ENCODE measurements at places on chromosomes 11 and 22.

DNA sequence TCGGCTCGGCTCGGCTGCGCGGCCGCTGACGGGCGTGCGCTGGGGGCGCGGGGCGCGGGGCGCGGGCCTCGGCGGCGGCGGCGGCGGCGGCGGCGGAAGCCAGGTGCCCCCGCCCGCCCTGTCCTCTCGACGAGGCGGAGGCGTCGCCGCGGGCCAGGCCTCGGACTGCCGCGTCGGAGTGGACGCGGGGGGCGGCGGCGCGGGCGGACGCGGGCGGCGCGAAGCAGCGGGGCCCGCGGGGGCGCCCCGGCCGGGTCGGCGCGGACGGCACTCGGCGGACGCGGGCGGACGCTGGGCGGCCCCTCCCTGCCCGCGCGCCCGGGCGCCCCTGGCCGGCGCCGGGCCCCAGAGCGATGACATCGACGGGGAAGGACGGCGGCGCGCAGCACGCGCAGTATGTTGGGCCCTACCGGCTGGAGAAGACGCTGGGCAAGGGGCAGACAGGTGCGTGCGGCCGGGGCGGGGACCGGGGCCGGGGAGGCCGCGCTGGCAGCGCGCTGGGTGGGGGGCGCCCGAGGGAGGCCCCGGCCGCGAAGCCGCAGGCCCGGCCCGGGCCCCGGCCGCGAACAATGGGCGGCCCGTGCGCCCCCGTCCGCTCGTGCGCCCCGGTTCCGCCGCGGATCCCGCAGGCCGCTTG is at the start of gene BRSK2:
BRSK2 (plus strand) TSS at position 3 of the 637 bp plus-strand sequence; CDS start at position 354, 351 bp downstream.
- peak within 1 kb of the TSS; percentile 83 for H3K27ac ChIP-seq
- peaks cover 6% of the 10 kb centered on the region for H3K4me1 ChIP-seq
- peaks cover 25% of the 10 kb centered on the region for H3K27me3 ChIP-seq
- H3K36me3 ChIP-seq: no peaks in the 10 kb centered on the region
- peak; percentile 69 for DNase-seq

GRCh38 chr11:126459691-126460281 is 104.3 kb downstream of the ST3GAL4 start:
- peaks cover 8% of the 10 kb centered on the region for H3K27me3 ChIP-seq
- H3K4me1 ChIP-seq: no peaks in the 10 kb centered on the region
- H3K36me3 ChIP-seq: no peaks in the 10 kb centered on the region
- DNase-seq: no peak
- H3K4me3 ChIP-seq: no peak overlapping the region

DNA sequence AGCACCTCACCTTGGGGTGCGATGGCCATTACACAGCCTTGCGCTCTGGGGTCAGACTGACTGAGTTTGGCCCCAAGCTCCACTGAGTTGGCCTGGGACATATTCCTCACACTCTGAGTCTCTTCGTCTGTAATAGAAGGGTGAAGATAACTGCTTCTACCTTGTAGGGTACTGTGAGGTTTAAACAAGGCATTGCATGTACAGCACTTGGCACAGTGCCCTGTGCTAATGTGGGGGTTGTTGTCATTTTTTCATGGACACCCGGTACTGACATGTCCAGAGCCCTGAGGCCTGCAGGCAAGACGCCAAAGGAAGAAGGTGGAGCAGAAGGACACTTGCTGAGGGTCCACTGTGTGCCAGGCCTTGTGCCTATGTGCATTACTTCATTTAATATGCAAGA is 50.7 kb downstream of the OTOG start:
- peaks cover 22% of the 10 kb centered on the region for H3K27me3 ChIP-seq
- no peak overlapping the region for H3K4me3 ChIP-seq
- DNase-seq: no peak
- H3K36me3 ChIP-seq: no peaks in the 10 kb centered on the region
- no peak overlapping the region for H3K27ac ChIP-seq
- no peaks in the 10 kb centered on the region for H3K4me1 ChIP-seq

DNA sequence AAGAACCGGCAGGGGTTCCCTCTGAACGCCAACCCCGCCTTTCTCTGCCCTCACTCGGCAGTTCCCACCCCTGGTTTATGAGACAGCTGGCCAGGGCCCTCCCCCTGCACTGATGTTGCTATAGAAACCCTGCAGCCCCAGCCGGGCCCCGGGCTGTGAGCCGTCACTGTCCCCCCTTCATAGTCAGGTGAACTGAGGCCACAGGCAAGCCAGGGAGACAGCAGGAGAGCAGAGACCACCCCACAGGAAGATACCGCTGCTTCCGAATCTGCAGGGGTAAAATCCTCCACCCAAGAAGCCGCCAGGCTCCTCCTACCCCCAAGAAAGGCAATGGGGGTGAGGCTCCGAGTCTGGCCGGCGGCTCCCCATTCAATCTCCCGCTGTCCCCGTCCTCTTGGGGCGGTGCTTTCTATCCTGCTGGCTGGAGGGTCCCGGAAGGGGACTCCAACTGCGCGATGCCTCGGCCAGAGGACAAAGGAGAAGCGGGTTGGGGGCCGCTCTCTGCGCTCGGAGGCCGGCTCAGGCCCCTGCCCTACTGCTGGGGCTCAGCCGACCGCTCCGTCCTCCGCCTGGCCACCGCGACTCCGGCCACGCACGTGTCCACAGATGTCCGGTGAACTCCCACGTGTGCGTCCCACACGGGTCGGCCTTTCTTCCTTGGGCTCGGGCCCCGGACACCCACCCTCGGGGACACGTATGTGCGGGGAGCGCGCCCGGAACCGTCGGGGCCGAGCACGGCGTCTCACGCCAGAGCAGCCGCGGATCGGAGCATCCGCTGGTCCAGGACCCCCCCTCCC is 587 bp downstream of the SLC25A22 start:
- peak overlapping the region; percentile 87 for H3K4me3 ChIP-seq
- H3K4me1 ChIP-seq: peaks cover 4% of the 10 kb centered on the region

DNA sequence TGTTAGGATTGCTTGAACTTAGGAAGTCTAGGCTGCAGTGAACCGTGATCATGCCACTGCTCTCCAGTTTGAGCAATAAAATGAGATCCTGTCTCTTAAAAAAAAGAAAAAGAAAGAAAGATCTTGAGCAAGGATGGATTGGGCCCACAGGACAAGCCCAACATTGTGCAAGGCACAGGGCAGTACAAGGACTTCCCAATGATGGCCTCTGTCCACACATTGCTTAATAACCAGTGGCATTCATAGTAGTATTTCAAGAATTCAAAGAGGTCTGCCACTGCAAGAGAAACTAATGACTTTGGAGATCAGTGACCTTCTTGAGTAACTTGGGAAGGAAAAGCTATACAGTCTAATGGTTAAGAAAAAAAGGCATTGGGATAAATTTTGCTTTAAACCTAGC is 44.6 kb downstream of the SEZ6L start:
- H3K36me3 ChIP-seq: no peaks in the 10 kb centered on the region
- H3K27ac ChIP-seq: no peak overlapping the region
- H3K27me3 ChIP-seq: no peaks in the 10 kb centered on the region
- DNase-seq: no peak
- H3K4me3 ChIP-seq: no peak overlapping the region
